ENCODE measurements at places on chromosomes 7 and 10.

DNA sequence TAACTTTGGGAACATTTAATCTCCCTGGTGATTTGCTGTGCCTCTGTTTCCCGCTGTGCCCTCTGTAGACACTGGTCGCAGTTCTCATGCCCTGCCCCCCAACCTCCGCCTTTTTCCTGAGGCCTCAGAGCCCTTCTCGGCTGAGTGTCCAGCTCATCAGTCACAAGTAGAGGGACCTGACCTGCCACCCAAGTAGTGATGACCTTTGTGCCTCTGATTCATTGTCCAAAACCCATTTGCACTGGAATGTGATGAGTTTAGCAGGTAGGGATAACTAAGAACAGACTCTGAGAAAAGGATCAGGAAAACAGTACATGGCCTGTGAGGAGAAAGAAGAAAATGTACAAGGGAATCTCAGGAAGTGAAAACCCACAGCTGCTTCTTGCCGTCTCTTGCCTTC lies 58.8 kb downstream of the LANCL2 start:
- no peak for DNase-seq

DNA sequence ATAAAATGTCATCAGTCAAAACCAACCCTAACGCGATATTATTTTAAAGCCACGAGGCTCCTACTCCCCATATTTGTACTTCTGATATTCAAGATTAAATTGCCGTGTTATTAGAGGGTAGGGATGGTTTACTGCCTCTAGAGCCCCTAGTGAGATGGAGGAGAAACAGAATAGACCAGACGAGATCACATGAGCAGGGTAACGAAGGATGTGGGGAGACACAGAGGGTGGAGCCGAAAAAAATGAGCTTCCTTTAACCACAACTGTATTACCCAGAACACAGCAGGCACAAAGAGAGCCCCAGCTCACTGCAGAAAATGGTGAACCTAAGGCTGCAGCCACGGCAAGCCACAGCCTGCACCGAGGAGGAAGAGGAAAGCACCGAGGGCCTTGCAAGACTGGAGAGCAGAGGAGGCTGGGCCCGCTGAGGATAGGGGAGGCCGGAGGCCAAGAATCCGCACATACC lies 14.3 kb downstream of the ZC3HAV1 start:
- DNase-seq, result no peak

DNA sequence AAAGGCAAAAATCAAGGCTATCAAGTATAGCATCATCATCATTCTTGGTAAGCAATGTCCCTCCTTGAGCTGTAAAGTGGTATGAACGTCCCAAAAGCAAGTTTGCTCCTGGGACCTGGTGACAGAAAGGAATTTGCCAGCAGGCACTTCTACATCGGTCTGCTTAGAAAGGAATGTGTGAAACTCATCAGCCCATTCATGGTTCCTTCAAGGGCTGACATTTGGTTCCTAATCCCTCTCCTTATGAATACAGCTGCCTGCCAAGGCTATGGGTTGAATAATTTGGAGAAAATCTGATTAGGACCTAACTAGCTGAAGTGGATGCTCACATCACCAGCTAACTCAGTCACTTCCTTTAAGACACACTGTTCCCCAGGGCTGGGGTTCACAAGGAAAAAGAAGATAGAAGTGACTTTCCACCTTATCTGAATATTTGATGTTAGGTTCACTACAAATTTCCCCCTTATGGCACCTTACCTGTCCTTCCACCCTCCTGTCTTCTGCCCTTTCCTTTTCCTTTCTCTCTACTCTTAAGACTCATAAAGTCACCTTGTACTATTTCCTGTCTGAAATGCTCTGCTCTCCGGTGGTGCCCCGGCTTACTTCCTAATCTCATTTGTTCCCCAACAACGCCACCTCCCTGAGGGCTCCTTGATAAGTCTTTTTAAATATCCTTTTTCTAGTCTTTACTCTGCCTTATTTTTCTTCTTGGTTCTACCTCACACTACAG lies 187.1 kb downstream of the NPSR1 start:
- no peak for DNase-seq

DNA sequence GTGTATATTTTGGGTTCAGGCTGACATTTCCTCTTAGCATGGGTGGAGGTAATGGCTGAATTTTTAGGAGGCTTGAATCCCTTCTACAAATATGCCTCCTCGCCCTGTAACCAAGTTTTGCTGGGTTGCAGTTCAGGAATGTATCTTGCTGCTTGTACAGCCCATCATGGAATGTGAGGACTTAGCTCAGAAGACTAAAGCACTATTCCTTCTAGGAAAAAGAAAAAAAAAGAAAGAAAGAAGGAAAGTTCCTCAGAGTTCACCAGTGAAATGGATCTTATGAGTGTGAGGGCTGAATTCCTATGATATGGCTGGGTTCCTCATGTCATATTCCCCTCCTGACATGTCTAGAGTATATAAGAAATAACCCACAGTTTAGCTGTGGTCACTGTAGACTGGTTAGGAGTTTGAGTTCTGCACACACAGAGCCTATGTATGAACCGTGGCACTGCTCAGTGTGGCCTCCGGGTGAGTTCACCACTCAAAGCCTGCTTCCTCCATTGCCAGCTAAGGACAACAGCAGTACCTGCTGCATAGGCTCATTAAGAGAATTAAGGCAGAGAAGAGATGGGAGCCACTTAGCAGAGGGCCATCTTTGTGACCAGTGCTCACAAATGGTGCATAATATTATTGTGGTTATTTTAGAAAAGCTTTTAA lies 114.0 kb downstream of the TACC2 start:
- DNase-seq, result no peak

GRCh38 chr7:113289140-113289740 lies 170.9 kb upstream of the SMIM30 start:
- DNase-seq, result no peak

DNA sequence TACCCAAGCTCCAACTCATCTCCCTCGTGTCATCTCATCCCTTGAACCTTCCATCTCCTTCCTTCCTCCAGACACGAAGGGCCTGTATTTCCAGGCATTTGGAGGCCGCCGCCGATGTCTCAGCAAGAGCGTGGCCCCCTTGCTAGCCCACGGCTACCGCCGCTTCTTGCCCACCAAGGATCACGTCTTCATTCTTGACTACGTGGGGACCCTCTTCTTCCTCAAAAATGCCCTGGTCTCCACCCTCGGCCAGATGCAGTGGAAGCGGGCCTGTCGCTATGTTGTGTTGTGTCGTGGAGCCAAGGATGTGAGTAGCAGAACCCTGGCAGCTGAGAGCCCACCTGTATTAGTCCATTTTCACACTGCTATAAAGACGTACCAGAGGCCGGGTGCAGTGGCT lies 5.5 kb downstream of the FBXO24 start:
- no peak for DNase-seq

DNA sequence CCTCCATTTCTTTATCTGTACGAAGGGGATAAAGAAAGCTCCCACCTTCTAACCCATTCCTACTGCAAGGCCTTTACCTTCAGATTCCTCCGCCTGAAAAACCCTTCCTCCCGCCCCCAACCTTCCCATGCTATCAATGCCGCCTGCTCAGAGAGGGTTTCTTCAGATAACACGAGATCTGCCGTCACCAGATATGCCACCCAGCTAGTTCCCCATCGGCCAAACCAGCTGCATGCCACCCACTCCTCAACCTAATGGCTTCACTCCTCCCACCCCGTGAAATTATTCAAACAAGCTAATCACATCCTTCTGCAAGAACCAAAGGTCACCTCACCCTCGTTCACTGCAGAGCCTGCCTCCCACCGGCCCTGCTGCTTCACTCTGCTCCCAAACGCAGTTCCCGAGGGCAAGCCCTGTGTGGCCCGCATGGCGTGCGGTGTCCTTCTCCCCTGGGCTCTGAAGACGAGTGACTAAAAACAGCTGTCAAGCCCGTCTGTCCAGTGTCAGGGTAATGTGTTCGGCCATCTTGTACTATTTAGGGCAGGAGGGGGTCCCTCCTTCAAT lies 46.8 kb upstream of the TMEM213 start:
- DNase-seq, result no peak

DNA sequence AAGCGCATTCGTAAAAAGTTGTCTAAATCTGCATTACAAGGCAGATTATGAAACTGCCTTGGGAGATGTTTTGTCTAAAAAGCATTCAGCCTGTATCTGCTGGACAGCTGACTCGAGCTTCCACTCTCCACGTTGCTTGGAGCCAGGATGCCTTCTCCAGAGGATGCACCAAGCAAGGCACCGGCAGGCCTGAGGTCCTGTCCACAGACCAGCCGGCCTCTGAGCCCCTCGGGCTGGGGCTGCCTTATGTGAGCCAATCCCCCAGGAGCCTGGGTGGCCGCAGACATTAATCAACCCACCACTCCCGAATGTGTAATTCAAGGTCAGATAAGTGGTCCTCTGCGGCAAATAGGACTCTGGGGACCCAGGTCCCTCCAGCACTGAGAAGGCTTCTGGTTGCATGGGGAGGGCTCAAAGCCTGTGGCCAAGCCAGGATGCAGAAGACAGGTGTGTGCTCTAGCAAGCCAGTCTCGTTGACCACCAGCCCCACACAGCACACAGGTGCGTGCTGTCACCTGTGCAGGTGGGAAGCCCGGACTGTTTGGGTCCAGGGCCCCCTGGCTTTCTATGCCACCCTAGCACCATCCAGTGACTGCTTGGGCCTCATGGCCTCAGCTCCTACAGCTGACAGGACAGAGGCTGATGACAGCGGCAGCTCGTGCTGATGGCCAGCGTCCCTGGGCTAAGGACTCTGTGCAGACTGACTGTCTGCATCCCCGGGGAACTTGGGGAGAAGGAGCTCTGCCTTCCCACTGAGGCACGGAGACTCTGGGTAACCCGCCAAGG lies 4.8 kb upstream of the RET start:
- DNase-seq, result no peak

DNA sequence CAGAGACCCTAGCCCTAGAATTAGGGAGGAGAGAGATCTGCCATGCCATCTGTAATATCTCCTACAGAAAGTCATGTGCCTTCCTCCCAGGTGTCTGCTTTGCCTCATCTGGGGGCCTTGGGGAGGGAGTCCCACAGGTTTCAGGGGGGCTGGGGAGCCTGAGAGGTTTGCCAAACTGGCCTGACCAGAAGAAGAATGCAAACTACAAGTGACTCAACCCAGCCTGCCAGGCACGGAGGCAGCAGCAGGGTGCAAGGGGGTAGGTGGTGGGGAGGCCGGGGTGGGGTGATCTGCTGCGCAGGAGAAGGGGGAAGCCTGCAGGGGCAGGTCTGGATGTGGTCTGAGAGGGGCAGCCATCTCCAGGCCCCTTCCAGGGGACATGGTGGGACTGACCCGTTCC lies 9.6 kb upstream of the TRIM8 start:
- DNase-seq, result no peak

- no peak for DNase-seq
These were observed 21.1 kb downstream of the PLAU start for GRCh38 chr10:73931767-73932619.

- DNase-seq, result no peak
These were observed 164.4 kb upstream of the FEZF1 start for GRCh38 chr7:122468945-122469344.

- DNase-seq, result no peak
These were observed 51.3 kb downstream of the WNT2 start for GRCh38 chr7:117271566-117271965.

GRCh38 chr10:33008499-33009243 lies 50.6 kb upstream of the ITGB1 start:
- no peak for DNase-seq

DNA sequence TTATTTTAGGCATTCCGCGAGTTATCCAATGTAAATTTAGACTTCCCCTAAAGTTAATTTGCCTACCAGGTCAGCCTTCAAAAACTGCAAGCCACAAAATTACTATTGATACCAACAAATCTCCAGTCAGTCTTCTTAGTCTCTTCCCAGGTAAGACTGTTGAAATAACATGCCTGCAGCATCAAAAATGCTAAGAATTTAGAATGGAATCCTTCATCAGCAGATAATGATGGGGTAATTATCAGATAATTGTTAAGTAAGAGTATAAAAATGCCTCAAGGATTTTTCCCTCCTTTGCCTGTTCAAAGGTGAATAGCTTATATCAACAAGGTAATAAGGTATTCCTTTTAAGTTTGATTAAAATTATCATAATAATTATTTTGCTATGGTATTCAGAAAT lies 228.5 kb downstream of the BBS9 start:
- DNase-seq, result no peak

- no peak for DNase-seq
These were observed 94.0 kb downstream of the SORBS1 start for GRCh38 chr10:95467162-95467599.

DNA sequence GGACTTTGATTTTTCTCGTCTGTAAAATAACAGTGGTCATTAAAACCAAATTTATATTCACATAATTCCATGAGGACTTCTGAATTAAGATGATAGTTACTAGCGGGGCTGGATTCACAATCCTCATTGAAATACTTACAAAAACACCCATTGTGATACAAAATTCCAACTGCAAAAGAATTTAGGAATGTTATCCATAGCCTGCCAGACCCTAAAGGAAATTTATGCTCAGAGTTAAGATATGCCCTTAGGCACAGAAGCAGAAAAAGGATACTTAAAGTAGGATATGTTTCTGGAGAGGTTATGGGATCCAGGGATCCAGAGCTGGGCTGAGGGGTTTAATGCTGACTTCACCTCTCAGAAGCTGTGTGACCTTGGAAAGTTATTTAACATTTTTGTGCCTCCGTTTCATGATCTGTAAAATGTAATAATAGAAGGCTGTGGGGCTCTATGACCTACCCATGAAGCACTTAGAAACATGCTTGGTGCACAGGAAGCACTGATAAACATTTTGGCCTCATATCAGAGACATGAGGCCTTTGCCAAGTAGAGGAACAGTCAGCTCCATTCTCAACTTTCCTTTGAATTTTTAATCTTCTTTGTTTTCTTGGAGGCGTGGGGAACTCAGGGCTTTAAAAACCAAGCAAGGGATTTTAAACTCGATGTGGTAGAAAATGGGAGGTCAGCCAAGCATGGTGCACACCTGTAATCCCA lies 744.7 kb downstream of the KCNMA1 start:
- DNase-seq, result no peak

GRCh38 chr7:131606346-131607290 lies 50.2 kb upstream of the PODXL start:
- DNase-seq, result no peak

GRCh38 chr10:128914681-128915080 lies 552.4 kb upstream of the MGMT start:
- DNase-seq, result no peak

GRCh38 chr10:82942286-82943099 lies 1067.5 kb downstream of the NRG3 start:
- DNase-seq, result no peak

GRCh38 chr7:94031865-94032264 lies 27.7 kb upstream of the BET1 start:
- DNase-seq, result no peak

Data from cortex of kidney (tissue), 1 donor.